ENCODE measurements at places on chromosomes 5 and 9.

- no peak for DNase-seq
Measured at GRCh38 chr5:55634866-55635265, 77.3 kb downstream of the SLC38A9 start.

GRCh38 chr9:132986640-132987620 lies 8.4 kb downstream of the GFI1B start:
- DNase-seq = no peak

DNA sequence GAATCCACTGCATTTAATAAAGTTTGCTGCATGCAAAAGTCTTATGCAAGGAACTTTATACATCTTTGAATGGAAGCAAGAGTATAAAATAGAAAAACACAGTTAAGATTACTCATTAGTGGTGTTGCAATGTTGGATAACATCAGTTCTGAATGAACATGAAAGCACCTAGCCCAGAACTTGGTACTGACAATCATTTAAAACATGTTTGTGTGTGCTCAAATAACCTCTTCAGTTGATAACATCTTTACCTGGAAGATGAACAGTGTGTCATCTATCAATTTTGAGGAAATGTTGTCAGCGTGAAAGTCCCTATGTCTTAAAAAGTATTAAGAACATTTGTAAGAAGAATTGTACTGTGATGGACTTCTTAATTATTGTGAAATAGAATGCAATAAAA lies 370.4 kb upstream of the GRAMD2B start:
- no peak for DNase-seq

DNA sequence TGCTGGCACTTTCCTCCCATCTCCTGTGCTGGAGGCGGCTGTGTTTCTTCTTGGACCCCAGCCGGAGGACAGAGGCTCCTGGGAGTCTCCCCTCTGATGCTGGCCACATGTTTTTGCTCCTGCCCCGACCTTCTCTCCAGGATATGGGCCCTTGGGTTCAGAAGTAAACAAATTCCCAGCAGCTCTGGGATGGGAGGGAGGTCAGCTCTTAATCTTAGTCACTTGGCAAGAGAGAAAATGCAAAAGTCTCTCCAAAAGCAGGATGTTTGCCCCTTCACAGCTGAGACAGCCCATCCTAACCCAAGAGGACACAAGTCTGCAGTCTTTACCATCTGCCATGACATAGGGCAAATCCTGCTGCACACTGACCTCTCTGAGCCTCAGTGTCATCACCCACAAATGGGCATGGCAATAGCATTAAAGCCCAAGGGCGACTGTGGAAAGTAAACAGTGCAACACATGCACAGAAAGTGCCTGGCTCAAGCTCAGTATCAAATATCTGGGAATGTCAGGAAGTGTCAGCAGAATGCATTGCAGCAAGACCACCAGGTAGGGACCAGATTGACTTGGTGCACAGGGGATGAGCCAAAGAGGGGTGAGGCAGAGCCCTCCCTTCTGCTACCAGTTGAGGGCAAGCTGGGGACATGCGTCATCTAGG lies 117.0 kb upstream of the CXCL14 start:
- DNase-seq = no peak

- no peak for DNase-seq
Measured at GRCh38 chr9:123239726-123240125, 28.7 kb downstream of the STRBP start.

- DNase-seq = no peak
Measured at GRCh38 chr5:131147258-131147657, 17.8 kb downstream of the HINT1 start.

All from mesendoderm (in vitro differentiated cells).